ENCODE measurements at places on chromosomes 6 and 20. TPM values are rescaled to one million over a fixed set of nuclear protein-coding genes. Genes with fewer than 3 reads are reported as not detected.

The MOCS3 gene
- total RNA-seq, result 9.1 TPM

The ELOVL4 gene
- total RNA-seq, result 4.8 TPM

The PPIL1 gene
- 91.1 TPM for total RNA-seq

The FAM162B gene
- 1.5 TPM for total RNA-seq

- DNase-seq, result no peak
Observed at GRCh38 chr6:54132587-54132986, 21.3 kb downstream of the MLIP start.

DNA sequence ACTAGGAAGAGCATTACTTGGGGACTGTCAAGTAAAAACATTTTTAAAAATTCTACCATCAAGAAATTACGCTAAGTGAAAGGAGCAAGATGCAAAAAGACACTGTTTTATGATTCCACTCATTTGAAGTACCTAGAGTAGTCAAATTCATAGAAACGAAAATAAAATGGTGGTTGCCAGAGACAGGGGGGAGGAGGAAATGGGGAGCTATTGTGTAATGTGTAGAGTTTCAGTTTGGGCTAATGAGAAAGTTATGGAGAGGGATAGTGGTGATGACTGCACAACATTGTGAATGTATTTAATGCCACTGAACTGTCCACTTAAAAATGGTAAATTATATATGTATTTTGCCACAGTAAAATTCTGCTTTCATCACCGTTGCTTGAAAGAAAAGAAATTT, 83.8 kb downstream of the UST start:
- no peak for DNase-seq

DNA sequence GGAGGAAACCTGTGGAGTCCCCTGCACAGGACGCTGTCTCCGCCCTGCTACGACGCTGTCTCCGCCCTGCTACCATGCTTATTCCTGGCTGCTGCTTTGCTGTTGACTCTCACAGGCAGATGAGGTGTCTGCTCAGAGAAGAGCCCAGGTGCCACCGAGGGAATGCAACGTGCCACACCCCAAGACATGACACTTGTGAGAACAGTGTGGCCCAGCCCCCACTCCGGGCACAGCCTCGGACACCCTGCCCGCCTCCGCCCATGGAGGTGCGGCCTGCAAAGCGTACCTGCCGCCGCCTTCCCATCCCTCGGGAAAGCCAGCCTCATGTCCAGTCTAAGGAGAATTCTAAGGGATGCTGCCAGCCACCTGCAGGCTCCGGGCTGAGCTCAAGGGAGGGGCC, 15.6 kb upstream of the MRGBP start:
- DNase-seq, result no peak

DNA sequence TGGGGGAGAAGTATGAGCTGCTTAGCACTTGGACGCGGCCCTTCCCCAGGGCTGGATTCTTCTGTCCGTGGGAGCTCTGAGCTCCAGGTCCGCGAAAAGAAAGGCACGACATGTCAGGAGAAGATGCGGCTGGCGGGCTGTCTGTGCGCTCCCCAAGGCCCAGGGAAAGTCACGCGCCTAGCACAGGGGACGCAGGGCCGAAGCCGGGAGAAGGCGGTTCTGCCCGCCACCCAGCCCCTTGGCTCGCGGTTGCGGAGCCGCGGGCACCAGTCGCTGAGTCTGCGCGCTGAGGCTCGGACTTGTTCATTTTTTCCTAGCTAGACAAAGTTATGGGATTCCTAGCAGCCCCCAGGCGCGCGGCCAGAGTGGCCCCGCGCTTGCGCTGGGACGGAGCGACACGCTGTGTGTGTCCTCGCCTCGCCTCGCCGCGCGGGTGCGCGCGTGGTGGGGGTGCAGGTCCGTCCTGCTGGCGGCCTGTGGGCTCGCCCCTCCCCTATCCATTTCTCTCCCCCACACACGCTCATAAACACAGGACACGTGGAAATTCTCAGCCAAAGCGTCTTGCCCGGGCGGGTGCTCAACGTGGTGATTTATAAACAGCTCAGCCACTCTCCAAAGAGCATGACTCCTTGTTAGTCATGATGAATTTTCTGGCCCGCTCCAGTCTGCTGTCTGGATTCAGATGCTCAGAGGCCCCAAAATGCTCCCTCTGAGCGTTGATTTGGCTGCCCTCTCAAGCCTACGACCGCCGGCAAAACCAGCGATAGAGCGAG, 1.9 kb upstream of the POU3F2 start:
- peak; percentile 81 for DNase-seq

- DNase-seq, result no peak
Observed at GRCh38 chr6:19052219-19052618, 665.1 kb downstream of the RNF144B start.

GRCh38 chr20:52312132-52312729, 120.7 kb upstream of the ZFP64 start:
- DNase-seq, result peak; percentile 18

GRCh38 chr6:33272275-33273128, 627 bp downstream of the RPS18 start:
- no peak for DNase-seq

GRCh38 chr6:25370178-25371036, 91.2 kb downstream of the CARMIL1 start:
- no peak for DNase-seq

- DNase-seq, result no peak
Observed at GRCh38 chr6:21823371-21823770, 229.8 kb downstream of the SOX4 start.

- DNase-seq, result no peak
Observed at GRCh38 chr6:82573254-82573972, 209.8 kb downstream of the TPBG start.

DNA sequence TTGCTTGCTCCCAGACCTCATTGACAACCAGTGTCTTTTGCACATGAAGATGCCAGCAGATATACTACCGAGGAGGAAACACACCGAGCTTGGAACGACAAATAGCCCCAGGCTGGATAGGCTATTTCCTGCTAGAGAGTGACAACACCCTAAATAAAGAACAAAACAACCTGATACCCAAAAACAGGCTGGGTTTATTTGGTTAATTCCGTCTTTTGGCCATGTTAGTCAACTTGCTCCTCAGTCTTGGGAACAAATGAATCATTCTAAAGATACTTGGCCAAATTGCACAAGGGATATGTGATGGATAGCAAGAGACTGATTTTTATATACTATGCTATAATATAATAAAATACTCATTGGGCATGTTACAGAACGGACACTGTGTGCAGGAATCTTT, 11.5 kb upstream of the MUC22 start:
- DNase-seq, result no peak

DNA sequence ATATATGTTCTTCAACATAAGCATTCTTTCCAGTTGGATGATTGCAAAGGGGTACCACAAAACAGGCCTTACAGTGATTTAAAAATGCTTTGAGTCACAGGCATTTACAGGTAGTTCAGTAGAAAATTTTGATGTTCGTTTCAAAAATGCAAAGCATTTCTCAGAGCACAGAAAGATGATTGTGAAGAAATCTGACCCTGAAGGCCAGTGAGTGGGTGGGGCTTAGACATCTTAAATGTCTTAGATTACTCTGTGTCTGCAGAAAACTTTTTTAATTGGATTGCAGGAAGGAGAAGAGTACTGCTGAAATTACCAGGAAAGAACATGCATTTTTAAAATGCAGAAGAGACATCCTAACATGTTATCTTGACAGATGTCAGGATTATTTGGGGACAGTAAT, 268.3 kb downstream of the CDKAL1 start:
- DNase-seq, result no peak

- DNase-seq, result no peak
Observed at GRCh38 chr20:12715991-12716680, 292.6 kb upstream of the SPTLC3 start.

All from H7 (cell line).